ENCODE measurements at places on chromosomes 3 and 15.
A peak's percentile ranks its signal among the peaks of the same experiment; 100 is the strongest.

GRCh38 chr15:35822153-35822552, 276.2 kb upstream of the DPH6 start:
- DNase-seq = no peak

DNA sequence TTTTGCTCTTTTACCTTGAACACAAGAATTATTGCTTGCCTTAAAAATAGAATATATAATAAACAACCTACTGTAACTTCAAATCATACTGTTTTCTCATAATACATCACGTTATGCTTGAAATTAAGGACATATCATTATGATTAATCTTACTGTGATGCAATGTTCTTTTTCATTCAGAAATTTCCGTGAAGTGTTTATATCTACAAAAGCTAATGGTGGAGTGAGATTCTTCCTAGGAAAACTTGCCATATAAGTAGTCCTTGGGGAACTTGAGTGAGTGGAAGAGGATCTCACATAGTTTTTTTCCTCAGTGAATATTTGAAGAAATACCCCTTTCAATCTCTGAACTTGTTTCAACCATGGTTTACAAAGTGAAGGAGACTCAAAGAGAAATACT, 498.7 kb upstream of the CBLB start:
- no peak for DNase-seq

GRCh38 chr3:177034832-177035475, 162.3 kb downstream of the TBL1XR1 start:
- DNase-seq = no peak

DNA sequence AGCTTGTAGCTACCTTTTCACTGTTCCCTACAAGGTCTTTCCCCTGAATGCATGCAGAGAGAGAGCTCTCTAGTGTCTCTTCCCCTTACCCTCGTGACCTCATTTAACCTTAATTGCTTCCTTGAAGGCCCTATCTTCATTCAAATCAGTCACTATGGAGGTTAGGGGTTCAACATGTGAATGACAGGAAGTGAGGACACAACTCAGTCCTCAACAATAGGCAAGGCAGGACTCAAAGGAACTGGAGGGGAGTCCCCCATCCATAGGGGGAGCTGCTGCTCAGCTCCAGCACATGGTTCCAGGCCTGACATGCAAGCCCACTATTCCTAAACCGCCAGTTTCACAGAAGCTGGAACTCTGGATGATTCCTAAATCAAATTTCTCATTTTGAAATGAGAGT, 33.8 kb upstream of the GYG1 start:
- no peak for DNase-seq

DNA sequence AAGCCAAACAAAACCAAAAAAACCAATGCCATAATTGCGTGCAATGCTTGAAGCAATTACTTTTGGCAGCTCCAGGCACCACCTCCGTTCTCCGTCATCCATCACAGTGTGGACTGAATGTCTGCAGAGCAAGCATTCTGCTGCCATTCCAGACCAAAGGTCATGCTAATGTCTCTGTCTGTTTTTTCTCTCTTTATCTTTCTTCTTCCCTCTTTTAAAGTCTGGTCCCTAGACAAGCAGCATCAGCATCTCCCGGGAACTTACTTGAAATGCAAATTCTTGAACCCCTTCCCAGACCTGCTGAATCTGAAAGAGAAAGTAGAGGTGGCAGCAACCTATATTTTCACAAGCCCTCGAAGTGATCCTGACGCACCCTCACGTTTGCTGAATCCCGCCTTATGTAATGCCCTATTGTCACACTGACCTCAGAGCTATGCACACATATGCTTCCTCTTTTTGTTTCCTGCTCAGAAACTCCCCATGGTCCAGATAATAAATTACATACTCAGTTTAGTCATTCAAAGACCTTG, 297.3 kb upstream of the PROK2 start:
- DNase-seq = no peak

DNA sequence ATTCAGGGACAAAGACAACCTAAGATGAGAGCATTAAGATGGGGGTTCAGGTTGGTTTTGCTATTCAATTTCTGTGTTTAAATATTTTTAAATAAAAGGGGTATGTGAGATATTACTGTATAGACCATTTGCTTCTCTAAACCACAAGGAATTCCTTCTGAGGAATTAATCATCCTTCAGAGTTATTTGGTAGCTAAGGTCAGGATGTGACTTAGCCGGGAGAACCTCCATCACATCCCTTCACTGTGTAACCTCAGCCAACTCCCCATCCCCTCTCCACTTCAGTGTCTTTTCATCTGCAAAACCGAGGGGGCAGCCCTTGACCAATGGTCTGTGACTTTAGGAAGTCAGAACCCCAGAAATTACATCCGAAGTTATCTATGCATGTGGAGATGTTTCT, 48.7 kb upstream of the SKOR1 start:
- no peak for DNase-seq

GRCh38 chr15:66917904-66918448, 147.4 kb upstream of the SMAD3 start:
- DNase-seq = no peak

- DNase-seq = no peak
Measured at GRCh38 chr3:15812183-15812582, 14.4 kb upstream of the ANKRD28 start.

- DNase-seq = no peak
Measured at GRCh38 chr3:188059351-188059750, 94.6 kb upstream of the LPP start.

DNA sequence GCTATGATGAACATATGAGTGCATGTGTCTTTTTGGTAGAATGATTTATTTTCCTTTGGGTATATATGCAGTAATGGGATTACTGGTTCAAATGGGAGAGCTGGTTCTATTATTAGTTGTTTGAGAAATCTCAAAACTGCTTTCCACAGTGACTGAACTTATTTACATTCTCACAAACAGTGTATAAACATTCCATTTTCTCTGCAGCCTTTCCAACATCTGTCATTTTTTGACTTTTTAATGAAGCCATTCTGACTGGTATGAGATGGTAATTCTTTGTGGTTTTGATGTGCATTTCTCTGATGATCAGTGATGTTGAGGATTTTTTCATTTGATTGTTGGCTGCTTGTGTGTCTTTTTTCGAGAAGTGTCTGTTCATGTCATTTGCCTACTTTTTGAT, 1124.2 kb downstream of the NAALADL2 start:
- peak; percentile 82 for DNase-seq

- no peak for DNase-seq
Measured at GRCh38 chr15:80418892-80419537, 14.8 kb downstream of the ARNT2 start.

- DNase-seq = no peak
Measured at GRCh38 chr15:89363133-89363532, 28.5 kb upstream of the POLG start.

- no peak for DNase-seq
Measured at GRCh38 chr3:191963182-191963581, 502.2 kb downstream of the PYDC2 start.

DNA sequence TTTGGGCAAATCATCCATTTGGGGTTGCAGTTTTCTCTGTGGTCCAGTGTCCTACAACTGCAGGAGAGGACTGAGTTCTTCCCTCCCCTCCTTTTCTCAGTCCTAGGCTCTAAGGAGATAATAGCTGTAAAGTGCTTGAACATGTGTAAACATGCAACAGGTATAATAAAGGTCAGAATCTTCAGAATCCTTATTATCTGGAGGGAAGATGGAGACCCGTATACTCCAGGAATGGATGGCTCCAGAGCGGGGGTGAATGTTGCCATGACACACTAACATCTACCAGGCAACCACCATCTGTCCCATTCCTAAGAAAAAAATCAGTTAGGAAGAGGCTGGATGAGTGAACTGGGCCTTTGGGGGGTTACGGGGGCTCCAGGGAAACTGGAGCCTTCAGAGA, 39.7 kb upstream of the GLCE start:
- no peak for DNase-seq

DNA sequence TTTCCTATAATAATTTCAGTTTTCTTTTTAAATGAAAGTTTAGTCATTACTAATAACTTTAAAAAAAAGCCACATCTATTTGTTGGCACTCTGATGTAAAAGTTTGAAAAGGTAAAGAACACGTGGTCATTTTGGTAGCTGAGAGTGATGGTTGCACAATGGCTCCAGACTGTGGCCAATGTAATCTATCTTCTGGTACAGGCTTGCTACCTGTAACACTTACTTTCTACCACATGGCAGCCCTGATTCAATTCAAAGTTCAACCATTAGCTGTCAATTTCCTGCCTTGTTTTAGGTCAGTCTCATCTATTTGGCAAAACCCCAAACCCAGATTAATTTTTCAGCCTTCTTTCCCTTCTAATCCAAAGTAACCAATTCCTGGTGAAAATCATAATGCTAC, 126.1 kb downstream of the TUSC7 start:
- no peak for DNase-seq

DNA sequence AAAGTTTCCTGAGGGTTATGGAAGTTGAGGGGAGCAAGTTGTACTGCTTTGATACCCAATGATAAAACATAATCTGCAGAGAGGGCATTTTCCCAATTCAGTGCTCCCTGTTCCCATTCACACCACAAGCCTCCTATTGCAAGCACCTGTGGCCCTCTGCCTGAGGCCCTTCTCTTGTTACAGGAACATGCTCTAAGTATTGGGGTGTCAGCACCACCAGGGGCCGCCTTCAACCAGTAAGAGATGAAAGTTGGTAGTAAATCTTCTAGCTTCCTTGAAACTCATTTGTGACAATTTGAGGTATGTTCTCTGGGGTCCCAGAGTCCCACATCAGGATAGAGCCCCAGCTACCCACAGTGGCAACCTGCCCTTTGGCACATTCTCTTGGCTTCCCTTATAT, 265.4 kb upstream of the ARHGEF26 start:
- no peak for DNase-seq

DNA sequence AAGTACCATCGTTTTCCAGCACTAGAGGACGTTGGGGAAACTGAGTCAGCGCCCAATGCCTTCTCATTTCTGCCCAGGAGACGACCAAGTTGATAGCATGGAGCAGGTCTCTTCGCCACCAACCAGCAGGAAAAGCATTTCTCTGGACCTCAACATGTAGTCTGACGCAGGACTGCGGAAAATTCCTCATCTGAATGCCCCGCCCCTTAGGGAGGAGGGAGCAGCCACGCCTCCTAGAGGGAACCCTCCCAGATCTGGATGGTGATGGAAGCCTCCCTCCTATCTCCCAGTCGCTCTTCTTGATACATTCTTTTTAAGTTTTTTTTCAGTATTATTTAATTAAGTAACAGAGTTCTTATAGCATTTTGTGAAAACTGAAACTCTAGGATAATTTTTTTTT, 17.4 kb upstream of the MINDY4B start:
- no peak for DNase-seq

DNA sequence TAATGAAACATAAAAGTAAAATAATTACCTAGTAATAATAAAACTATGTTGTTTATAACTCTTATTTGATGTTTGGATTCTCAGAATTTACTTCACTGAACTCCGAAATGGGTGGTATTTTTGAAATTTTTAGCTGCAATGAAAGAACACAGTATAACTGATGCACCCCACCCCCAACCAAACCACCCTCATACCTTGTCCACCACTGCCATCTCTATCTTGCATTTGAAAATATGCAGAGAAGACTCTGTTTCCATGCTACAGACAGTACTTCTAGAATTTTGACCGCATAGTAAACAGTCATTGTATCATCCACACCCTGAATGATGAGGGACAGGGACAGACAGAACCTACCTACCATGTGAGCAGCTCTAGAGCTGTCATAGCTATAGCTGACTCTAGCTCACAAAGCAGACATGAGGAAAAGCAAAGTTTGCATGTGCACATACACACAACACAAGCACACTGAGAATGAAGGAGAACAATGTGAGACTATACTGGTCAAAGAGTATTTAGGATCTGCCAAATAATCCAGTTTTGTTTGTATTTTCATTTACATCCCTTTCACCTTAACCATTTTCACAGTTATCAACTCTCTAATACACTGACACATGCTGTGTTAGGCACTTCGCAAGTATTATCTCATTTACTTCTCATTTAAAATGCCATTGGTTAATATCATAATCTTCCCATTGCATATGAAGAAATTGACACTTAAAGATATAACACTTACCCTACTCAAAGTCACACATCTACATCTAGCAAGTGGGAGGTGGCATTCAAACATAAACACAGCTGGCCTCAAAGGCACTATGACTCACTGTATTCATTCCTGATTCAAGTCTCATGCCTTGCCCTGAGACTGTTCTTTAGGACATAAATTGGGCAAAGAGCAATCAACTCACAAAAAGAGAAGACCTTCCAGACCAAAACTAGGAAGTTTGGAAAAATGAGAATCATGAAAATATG, 1014.7 kb upstream of the CFAP20DC start:
- peak; percentile 17 for DNase-seq
